ENCODE measurements at places on chromosomes 13 and 19.
A peak's percentile ranks its signal among the peaks of the same experiment; 100 is the strongest.

GRCh38 chr19:15433519-15434069 lies 14.8 kb upstream of the AKAP8L start:
- DNase-seq: no peak

GRCh38 chr13:45333977-45334922 lies 6.7 kb downstream of the TPT1 start:
- DNase-seq: no peak

DNA sequence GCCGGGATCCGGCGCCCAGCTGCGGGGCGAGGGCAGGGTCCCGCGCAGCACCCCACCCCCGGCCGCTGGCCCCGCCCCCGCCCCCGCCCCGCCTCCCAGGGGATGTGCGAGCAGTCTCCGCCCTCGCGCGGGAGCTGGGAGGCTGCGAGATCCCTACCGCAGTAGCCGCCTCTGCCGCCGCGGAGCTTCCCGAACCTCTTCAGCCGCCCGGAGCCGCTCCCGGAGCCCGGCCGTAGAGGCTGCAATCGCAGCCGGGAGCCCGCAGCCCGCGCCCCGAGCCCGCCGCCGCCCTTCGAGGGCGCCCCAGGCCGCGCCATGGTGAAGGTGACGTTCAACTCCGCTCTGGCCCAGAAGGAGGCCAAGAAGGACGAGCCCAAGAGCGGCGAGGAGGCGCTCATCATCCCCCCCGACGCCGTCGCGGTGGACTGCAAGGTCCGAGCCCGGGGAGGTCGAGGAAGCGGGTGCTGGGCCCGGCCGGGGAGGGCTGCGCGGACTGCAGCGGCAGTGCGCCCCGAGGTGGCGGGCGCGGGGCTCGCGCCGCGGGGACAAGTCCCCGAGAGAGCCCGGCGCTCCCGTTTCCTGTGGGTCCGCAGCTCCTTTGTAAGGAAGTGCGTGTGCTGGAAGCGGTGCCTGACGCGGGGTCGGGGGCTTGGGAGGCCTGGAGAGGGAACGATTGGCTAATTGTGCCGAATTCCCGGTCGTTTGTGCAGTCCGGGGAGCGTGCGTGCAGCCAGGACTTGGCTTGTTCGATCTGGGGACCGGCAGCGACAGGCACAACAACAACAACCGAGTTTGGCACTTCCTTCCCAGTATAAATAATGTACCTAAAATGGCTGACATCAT lies at the start of gene ITM2B:
TSS of gene ITM2B (plus strand) at position 161 of the 843 bp plus-strand sequence. CDS start at position 316, 155 bp downstream.
- peak; percentile 86 for DNase-seq

DNA sequence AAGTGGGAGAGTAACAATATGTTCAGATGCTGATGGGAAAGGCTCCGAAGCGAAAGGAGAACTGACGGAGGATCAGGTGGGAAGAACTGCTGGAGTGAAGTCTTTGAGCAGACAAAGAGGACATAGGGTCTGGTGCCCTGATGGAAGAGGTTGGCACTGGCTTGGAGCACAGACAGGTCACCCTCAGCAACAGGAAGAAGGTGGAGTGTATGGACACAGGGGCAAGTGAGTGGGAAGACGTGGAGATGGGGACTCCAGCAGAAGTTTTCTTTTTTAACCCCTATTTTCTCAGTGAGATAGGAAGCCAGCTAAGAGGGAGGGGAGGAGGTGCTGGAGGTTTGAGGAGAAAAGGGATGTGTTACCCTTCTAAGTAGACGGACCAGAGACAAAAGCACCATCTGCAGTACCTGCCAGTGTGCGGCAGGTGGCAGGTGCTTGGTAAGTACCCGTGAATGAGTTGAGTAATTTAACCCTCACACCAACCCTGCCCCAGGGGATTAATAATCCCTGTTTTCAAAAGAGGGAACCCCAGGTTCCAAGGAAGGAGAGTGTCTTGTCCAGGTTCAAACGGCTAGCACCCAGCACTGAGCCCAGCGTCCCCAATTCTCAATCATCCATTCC lies 11.2 kb downstream of the HAS1 start:
- DNase-seq: no peak

DNA sequence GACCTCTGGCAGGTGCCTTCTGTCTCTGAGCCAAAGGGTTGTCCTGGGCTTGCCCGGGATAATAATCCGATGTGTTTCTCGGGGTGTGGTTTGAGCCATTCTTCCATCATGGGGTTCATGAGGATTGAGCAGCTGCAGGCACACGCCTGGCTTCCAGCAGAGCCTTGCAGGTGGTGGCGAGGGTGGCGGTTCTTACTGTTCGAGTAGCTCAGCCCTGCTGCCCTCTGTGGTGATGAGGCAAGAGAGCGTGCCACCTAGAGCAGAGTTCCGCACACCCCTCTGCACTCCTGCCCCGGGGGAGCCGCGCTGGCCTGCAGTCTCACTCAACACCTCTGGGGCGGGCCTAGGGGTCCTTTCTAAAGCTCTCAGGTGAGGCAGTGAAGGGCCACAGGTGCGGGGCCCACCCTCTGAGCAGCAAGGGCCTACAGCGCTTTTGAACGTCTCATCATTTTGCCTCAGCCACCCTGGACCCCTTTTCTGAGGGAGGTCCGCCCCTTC lies 3.8 kb downstream of the SCN1B start:
- DNase-seq: no peak

DNA sequence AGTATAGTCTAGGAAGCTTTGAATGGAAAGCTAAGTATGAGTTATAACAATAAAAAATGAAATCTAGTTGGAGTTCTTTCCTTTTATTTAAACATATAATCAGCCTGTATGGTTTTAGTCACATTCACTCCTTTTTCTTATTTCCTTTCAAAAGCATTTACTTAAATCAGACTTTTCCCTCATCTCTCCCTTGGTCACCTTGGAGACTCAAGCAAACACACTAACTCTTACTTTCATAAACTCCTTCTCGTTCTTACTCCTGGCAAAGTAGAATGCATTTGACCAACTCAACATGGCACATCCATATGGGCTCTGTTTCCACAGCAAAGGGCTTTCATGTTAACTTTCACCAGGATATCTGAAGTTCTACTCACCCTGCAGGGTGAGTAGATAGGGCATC lies 400.0 kb downstream of the LMO7 start:
- no peak for DNase-seq

GRCh38 chr13:29654843-29655547 lies 59.5 kb upstream of the SLC7A1 start:
- DNase-seq: no peak

- DNase-seq: no peak
Observed at GRCh38 chr19:4987256-4987655, 18.3 kb downstream of the KDM4B start.

- no peak for DNase-seq
Observed at GRCh38 chr19:1291761-1292418, 6.2 kb downstream of the EFNA2 start.

DNA sequence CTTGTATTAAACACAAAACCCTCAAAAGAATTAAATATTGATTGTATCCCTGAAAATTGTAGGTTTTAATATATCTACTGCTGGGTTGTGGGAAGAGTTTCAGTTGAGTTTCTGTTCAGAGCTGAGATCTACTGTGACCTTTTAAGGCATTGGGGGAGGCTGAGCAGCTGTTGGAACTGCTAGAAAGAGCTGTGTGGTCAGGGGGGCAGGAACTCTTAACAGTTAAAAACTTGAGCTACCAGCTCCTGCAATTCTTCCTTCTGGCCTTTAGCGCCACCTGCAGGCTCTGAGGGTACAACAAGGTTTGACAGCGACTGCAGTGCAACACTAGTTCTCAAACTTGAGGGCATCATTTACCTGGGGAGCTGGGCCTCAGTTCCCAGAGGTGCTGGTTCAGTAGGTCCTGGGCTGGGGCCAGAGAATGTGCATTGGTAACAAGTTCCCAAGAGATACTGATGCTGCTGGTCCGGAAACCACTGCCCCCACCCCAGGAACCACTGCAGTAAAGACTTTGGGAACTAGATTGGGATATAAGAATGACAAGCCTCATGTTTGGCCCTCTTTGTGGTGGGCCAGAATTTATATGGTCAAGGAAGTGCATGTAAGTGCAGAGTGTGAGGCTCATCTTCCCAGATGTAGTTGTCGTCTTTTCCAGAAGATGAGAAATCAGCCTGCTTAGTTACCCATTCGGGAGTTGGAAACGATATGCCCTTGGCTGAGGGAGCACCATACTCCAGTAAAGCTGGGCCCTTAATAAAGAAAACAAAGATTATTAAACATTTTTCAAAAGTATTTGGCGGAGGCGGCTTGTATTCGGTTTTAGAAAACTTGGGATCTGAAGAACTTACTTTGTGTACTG lies 2.6 kb downstream of the RNASEH2B start:
- peak; percentile 89 for DNase-seq

DNA sequence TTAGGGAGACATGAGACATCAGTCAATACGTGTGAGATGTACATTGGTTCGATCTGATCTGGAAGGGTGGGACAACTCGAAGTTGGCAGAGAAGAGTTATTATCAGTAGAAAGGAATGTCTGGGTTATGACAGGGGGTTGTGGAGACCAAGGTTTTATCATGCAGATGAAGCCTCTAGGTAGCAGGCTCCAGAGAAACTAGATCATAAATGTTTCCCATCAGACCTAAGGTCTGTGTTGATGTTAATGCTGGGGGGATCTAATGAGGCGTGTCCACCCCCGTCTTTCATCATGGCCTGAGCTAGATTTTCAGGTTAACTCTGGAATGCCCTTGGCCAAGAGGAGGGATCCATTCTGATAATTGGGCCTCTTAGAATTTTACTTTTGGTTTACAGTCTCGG lies 187.0 kb upstream of the KL start:
- DNase-seq: no peak

GRCh38 chr13:110103534-110103933 lies 203.4 kb downstream of the COL4A1 start:
- no peak for DNase-seq

DNA sequence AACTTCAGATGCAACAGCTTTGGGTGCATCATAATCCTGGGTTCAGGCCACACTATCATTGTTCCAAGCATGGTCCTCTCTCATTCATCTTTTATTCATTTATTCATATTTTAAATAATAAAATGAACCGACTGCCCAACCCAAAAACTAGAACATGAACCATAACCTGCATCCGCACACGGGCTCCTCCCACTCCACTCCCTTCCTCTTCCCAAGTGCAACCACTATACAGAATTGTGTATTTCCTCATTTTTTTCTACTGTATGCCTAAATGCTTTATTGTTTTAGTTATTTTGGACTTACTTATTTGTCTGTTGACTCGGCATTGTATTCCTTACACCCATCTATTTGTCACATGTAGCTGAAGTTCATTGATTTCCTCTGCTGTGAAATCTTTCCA lies 30.7 kb upstream of the POMP start:
- DNase-seq: no peak

DNA sequence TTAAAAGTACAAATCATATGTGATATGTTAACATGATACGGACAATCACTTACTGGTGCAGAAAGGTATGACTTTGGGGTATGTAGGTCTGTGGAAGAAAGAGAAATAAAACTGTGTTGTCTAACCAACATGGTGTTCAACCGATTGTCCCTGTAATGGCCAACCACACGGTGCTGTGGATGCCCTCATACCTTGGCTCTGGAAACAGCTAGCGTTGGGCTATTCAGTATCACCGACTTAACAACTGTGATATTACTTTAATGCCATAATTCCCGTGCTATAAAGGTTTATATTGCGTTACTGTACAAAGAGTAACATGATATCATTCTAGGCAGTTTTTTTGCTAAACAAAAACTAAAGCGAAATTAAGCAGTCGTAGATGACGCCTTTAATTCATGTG lies 448.3 kb downstream of the EFNB2 start:
- no peak for DNase-seq

- no peak for DNase-seq
Observed at GRCh38 chr19:10260141-10260584, 8.1 kb downstream of the MRPL4 start.

DNA sequence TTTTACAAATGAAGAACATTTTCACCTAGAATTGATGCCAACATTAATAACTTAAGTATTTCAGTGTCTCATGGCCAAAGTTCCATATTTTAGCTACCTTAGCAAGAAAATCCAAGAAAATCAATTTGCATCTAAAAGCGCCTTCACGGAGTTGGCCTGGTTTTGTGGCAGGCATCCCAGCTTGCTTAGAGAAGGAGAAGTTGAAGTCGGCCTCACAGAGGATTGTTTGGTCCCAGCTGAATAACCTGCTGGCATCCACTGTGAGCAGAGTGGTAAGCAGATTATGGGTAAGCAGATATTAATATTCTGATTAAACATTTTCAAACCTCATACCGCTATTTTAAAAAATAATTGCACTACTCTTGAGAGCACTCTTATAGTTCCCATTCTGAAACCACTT lies 62.3 kb upstream of the STARD13 start:
- no peak for DNase-seq

DNA sequence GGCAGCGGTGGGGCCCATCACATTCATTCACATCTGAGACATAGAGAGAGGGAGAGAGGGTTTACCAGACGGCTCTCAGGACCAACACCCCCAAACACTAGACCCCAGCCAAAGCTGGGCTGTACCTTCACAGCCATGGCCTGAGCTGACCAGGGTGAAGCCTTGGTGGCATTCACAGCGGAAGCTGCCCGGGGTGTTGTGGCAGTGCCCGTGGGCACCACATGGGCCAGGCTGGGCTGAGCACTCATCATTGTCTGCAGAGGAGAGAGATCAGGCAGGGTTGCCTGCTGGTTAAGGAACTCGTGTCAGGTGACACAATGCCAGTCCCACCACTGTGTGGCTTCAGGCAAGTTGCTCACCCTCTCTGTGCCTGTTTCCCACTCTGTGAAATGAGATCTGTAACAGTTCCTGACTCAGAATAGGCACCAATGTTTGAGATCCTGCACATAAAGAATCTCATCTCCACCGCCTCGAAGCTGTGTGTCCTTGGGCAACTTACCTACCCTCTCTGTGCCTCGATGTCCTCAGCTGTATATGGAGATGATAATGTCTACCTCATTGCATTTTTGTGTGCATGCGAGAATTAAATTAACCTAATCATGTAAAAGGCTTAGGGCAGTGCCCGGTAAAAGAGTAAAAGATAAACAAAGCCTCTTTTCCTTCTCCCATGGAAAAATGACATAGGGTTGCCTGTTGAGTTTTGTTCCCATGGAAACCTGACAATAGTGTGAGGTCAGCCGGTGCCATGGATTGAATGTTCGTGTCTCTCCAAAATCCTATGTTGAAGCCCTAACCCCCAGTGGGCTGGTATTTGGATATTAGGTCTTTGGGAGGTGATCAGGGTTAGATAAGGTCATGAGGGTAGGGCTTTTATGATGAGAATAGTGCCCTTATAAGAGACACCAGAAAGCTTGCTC lies 22.9 kb downstream of the CCL25 start:
- no peak for DNase-seq

DNA sequence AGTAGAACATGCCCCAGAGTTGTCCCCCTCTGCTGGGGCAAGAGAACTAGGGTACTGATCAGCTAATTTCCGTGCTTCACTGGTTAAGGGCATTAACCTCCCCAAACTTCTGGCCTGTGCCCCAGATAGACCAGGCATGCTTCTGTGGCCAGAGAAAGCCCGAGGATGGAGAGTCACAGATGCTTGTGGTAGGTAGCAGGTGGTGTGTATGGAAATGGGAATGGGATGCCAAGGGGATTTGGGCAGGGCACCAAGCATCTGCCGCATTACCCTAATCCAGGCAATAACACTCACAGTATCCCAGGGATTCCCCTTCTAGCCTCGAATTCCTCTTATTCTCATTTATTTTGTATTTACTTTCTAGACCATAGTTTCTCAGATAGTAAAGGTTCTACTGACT lies 124.8 kb upstream of the KLF12 start:
- DNase-seq: no peak

- no peak for DNase-seq
Observed at GRCh38 chr13:25585000-25585399, 213.2 kb downstream of the ATP8A2 start.
